ENCODE measurements at places on chromosomes 6 and 20.

DNA sequence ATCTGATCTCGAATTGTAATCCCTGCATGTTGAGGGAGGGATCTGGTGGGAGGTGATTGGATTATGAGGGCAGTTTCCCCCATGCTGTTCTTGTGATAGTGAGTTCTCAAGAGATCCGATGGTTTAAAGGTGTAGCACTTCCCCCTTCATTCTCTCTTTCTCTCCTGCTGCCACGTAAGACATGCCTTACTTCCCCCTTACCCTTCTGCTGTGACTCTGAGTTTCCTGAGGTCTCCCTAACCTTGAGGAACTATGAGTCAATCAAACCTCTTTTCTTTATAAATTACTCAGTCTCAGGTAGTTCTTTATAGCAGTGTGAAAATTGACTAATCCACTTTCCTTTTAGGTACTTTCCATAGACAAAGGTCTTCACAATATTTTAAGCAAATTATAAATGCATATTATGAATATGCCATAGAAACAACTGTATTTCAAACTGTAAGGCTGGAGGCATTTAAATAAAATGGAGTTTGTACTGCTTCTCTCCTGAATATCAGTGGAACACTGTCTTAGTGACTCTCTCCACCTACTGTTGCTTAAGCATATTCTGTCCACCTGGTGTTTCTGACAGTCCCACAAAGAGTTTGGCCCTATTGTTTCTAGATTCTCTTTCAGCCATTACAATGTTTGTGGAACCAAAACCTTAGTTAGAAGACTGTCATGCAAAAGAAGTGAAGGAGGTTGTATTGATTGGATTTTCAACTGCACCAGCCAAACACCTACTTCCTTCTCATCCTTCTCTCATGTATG lies 24.3 kb upstream of the IL17A start:
- DNase-seq = no peak

DNA sequence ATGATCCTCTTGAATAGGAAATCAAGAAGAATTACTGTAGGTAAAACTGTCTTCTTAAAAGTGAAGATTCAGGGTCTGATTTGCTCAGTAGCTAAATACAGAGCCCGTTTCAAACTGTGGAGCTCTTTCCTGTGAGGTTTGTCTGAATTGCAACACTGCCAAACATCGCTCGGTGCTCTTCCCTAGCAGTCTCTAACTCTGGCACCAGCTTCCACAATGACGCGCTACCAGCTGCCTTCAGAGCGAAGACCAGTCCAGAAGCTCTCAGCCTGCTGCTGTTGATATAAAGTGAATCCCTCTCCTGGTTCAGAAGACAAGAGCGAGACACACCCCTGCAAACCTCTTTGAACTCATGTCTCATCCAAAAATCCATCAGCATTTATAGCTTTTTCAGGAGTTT lies 447.0 kb downstream of the LMBRD1 start:
- DNase-seq = no peak

DNA sequence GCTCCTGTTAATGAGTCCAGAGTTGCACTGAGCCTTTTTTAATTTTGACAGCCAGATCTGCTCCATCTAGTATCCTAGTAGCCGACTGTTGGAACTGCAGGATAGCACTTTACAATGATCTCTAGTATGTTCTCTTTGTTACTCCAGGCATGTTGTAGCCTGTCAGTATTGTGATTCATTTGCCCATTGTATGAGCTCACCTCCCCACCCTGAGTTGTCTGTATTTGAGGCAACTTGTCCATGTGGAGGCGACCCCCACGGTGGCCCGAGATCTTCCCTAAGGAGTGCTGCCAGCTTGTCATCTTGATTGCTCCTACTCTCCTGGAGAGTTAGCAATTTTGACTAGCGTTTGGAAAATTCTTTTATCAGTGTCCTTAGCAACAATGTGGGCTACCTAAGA lies 67.2 kb downstream of the DHX35 start:
- no peak for DNase-seq

GRCh38 chr20:64100946-64101688 lies 6.2 kb downstream of the NPBWR2 start:
- no peak for DNase-seq

GRCh38 chr20:40915756-40916155 lies 112.9 kb upstream of the TOP1 start:
- DNase-seq = no peak

DNA sequence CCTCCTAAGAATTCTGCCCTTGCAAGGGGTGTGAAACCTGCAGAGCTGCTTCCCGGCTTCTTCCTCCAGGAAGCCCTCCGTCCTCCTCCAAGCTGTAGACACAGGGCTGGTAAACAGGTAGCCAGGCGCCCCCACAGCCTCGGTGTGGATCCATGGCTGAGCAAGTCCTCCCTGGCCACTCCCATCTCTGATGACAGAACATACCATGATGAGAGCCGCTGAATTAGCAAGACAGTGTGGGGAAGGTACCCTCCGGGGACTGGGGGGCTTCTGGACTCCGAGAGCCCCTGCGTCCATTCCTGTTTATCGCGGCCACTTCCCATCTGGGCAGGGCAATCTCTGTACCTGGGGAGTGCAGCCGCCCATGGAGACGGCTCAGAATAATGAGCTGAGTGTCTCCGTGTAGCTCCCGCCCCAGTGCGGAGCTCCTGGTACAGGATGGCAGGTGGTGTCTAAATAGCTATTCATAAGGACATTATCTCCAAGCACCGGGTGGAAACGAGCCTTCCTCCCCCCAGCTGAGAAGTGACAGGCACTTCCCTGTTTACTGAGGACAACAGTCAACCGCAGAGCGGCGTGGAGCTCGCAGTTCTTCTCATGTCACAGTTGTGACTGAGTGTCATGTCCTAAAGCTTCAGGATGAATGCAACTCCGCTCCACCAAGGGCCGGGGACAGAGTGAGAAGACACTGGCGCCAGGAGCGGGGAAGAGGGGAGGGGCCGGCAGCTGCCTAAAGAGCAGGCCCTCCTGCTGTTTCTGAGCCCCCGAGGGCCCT lies 22.7 kb upstream of the NTSR1 start:
- no peak for DNase-seq

DNA sequence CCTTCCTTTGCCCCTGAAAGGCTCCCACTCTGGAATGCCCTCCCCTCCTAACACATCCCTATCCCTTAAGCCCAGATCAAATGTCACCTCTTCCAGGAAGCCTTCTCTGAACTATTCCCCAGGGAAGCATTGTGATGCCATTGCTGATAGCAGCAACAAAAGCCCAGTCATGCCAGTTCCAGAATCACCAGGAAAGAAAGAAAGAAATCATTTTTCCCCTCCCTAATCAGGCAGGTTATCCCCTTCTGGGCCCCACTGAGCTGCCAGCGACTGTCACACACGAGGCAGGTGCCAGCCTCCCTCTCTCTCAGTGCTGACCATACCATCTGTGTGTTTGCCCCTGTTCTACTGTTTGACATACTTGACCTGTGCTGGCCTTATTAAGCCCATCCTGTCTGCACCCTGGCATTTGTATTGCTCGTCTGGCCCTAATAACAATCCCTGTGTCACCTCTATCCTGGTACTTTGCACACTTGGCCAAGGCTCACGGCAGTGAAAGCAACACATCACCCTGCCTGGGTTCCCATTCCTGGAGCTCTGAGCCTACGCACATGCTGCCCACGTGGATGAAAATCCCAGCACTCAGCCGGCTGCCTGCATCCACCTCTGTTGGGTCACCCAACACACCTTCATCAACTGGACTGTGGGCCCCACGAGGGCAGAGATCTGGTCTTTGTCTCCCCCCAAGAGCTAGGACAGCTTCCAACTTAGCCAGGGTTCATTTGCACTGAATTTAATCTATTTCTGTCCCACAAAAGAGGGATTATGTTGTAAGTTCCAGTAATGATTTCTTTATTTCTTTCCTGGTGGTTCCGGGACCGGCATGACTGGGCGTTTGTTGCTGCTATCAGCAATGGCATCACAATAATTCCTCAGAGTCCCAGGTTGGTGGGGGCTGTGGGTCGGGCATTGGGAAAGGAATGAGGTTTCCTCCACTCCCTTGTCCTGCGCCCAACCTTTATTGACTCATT lies 5.3 kb upstream of the BPIFB1 start:
- DNase-seq = no peak

GRCh38 chr6:12516070-12516469 lies 200.5 kb upstream of the PHACTR1 start:
- no peak for DNase-seq
